Activated CD8-positive, alpha-beta memory T cell treated with anti-CD3 and anti-CD28 coated beads for 1 hour (primary cell): ENCODE measurements at places on chromosomes 16 and 17.

GRCh38 chr17:41976142-41976768 lies 9.7 kb downstream of the CNP start:
- DNase-seq = no peak

DNA sequence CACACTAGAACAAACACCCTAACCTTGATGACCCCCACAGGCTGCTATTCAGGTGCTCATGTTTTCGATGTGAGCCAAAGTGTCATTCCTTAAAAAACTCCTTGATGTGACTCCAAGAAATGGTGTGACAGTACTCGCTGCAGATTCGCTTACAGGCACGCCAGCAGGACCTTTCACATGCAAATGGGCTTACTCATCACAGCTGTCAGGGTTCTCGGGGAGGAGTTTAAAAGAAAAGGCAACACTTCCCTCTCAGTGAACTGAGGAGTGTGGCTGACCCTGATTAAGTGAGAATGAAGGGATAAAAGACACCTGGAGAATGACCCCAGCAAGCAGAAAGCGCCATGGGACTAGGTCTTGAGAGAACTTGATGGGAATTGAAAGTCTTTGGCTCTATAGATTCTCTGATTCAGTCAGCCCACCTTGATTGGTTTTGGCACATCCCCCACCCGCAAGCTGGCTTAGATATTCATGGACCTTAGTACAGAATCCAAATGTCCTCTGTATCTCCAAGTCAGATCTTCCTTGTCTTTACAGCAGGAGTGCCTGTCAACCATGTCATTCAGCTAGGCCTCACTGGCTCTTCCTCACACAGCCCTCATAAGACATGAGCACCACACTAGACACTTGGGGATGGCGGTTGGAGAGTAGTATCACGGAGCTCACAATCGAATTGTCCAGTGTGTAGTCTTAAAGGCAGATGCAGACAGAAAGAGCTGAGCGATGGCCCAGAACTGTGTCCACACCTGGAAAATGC lies 82.6 kb downstream of the HIC1 start:
- no peak for DNase-seq

DNA sequence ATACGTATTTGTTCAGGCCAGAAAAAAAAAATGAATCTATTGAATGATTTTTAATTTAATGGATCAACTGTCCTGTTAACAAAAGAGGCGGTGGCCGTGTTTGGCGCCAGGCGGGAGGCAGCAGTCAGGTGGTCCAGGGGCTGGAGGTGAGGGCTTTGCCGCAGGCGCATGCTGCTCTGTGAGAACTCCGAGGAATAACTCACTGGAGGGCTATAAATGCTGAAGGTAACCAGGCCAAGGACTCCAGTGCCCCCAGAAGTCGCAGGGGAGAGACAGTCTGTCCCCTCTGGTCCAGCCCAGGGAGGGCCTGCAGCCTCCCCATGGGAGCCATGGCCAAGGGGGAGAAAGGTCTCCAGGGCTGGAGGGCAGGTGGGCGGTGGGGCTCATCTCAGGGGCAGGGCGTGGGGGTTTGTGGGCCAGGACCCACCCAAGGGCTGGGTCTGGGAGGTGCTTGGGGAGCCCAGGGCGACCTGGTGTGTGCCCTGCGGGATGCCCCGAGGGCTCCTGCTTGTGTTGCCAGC lies 7.1 kb upstream of the BAHCC1 start:
- no peak for DNase-seq

- DNase-seq = no peak
These were observed 355.7 kb upstream of the MON1B start for GRCh38 chr16:76835339-76835738.

- DNase-seq = peak; percentile 53
These were observed 4.0 kb upstream of the IL17C start for GRCh38 chr16:88634141-88634993.

DNA sequence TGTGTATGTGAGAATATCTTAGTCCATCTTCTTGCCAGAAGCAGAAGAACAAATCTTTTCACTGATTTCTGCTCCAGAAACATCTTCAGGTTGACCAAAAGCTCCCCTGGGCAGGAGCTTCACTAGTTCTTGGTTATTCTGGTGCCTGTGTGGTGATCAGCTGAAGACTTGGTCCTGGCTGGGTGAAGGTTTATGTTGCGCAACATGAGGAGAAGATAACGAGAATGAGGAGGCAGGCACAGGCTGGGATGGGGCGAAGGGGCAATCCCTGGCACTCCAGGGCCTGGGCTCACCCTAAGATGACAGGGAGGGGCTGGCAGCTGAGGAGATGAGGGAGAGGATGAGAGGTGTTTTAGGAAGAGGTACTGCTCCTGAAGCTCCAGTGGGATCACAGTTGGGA lies 232.0 kb downstream of the NTN1 start:
- DNase-seq = no peak

DNA sequence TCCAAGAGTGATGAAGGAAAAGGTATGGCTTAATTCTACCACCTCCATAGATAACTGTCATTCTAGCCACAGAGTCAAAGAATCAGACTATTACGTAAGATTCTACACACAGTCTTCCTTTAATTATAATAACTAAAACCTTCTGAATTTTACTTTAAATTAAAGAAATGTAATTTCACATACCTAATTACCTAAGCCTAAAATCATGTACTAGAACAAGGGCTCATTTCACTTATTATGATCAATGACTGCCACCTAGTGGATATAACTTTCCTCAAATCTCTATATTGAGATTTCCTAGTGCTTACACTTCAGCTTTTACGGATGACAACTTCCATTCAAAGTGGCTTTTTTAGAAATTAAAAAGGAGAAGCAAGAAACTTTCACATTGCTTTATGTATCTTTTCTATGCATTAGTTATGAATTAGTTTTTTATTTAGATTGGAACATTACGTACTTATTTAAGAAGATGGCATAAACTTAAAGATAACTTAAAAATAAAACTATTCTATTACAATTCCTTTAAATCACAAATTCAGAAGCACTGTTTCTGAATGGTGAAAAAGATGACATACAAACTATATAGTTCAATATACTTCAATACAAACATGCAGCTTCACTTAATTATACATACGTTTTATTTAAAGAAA lies 18.2 kb upstream of the ABCA10 start:
- no peak for DNase-seq

GRCh38 chr17:15247891-15248529 lies 17.1 kb downstream of the PMP22 start:
- DNase-seq = no peak

DNA sequence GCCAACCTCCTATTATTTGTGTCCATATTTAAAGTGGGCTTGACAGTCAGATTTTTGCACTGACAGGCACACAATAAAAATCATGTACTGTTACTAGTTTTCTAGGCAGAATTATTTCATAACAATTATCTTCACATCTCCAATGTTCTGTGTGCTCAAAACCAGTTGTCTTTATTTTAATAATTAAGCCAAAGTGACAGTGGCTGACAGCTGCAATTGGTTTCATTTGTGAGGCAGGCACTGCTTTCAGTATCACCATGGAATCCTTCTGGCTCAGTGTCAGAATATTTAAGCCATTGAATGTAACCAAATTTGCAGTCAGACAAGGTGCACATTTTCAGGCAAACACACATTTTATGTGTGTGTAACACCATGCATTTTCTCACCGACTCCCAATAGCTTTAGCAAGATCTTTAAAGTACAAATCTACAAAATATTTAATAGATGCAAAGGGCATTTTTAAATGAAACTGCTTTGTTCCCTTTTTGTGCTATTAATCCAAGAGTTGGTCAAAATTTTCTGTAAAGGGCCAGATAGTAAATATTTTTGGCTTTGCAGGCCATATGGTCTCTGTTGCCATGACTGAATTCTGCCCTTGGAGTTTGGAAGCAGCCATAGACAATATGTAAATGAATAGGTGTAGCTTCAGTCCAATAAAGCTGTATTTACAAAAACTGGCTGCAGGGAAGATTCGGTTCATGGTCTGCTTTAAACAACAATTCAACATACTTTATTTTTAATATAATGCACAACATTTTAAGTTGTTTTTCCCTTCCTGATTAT lies 486.0 kb downstream of the KCNJ2 start:
- no peak for DNase-seq

- no peak for DNase-seq
These were observed 2.0 kb upstream of the RAP1GAP2 start for GRCh38 chr17:2794111-2794803.

DNA sequence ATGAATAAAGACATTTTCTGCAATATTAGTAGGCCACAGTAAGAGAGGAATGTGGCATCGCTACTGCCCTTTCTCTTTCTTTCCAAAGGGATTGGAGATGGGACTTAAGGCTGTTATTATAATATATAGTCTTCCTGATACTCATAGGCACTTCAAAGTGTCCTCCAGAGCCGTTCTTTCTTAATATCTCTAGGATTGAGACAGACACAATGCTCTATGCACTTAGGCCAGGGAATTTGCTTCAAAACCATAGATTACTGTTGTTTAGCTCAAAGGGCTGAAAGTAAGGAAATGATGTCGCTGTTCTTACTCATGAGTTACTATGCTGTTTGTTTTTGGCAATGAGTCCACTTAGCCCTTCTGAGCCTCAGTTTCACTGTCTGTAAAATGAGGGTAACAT lies 590.5 kb downstream of the CDH11 start:
- DNase-seq = no peak

- DNase-seq = no peak
These were observed 279.0 kb upstream of the IRX5 start for GRCh38 chr16:54651440-54652195.

GRCh38 chr17:851924-852323 lies 69.8 kb downstream of the MRM3 start:
- no peak for DNase-seq

GRCh38 chr16:19687279-19687678 lies 30.7 kb downstream of the KNOP1 start:
- no peak for DNase-seq

DNA sequence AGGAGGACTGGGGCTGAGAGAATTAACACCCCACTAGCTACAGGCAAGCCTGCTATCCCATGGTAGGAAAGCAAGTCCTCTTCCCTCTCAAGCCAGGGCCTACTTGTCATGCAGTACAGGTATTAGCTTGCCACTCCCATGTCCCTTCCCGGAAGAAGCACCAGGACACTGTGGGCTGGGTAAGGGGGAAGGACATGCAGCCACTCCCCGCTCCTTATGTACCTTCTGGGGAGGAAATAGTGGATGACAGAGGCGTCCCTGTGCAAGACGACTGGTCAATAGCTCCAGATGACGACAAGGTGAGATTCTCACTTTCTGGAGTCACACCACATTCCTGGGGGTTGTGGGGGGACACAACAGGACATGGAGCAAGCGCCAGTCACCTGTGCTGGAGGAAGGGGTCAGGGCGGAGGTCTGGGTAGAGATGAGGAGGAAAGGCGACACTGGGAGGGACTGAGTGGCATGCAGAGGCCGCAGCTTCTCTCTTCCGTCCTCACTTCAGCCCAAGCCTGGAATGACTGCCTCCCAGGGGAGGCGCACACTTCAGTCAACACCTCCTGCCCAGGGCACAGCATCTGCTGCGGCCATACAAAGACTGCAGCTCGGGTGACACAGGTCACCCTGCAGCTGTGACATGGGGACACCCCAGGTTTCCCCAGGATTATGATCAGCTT lies 15.1 kb upstream of the FOXJ1 start:
- DNase-seq = no peak

DNA sequence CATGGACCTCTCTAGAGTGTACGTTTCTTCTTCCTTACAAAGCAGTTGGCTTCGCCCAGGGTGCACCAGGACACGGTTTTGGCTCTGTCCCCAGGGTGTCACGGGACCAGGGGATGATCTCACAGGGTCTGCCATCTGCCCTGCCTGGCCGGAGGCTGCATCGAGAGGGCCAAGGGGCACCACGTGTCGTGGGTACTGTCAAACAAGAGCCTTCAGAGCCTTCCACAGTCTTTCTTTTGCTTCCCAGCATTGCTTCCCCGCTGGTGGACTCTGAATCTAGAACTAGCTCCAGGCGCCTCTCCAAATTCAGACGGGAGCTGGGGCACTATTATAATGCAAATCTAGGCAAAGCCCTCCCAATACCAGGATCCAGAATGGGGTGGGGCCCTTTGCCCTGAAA lies 47.9 kb downstream of the MAPT start:
- DNase-seq = no peak

- no peak for DNase-seq
These were observed 20.2 kb downstream of the ZNRF1 start for GRCh38 chr16:75019007-75019406.

- no peak for DNase-seq
These were observed 303.8 kb upstream of the ASIC2 start for GRCh38 chr17:33596899-33597298.

DNA sequence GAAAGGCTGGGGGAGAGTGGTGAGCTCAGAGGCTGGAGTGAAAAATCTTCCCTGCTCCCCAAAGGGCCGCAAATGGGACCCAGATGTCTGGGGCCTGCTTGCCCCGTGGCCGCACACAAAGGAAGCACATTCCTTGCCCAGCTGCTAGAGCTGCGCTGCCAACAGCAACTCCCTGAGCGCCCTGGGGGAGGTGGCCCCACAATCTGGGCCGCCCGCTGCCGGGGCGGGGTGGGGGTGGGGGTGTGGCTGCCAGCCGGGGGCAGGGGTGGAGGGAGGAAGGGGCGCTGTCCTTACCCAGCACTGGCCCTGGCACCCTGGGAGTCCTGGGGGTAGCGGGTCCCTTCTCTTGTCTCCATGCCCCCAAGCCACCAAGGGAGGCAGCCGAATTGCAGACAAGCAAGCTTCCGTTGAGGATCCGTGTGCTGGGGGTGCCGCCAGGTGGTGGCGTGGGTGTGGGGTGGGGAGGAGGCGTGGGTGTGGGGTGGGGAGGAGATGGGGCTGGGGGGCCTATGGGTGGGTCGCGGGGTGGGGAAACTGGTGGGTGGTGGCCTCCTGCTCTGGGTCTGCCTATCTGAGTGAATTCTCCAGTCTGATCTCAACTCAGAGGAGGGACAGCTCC lies 48.4 kb upstream of the PABPN1L start:
- DNase-seq = no peak

GRCh38 chr17:50265212-50265611 lies 9.1 kb upstream of the TMEM92 start:
- no peak for DNase-seq

DNA sequence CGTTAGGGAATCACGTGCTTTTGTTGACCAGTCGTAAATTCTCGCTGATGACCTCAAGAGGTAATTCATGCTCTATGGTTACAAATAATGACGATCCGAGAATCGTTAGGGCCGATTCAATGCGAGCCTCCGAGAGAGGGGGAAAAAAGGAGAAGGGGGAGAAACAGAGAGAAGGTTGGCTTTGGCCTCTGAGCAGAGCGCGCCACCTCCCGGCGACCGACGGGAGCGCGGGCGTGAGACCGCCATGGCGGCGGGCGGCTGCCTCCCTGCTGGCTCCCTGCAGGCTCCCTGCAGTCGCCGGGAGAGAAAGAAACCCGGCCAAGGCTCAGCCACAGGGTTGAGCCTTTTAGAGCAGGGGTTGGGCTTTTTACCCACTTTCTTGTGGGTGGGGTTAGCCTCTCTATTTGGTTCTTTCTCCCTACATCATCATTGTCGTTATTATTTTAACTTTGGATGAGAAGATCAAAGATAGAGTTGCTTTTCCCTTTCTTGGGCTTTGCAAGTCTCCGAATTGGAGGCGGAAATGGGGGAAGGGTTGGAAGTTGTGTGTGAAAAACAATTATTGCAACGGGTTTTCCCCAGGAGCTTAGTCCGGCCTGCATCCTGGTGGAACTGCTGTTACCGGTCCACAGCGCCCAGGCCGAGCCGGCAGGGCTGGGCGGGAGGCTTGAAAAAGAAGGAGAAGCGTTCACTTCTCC lies 410 bp upstream of the HOXB5 start:
- no peak for DNase-seq
